ENCODE measurements at places on chromosomes 12 and 14. TPM values are rescaled to one million over a fixed set of nuclear protein-coding genes. Genes with fewer than 3 reads are reported as not detected.

- no peak overlapping the region for H3K27ac ChIP-seq
- H3K4me1 ChIP-seq = no peaks in the 10 kb centered on the region
- no peaks in the 10 kb centered on the region for H3K36me3 ChIP-seq
- H3K4me3 ChIP-seq = no peak overlapping the region
- H3K27me3 ChIP-seq = no peaks in the 10 kb centered on the region
These were observed 371.7 kb downstream of the SNAPC1 start for GRCh38 chr14:62133776-62134550.

DNA sequence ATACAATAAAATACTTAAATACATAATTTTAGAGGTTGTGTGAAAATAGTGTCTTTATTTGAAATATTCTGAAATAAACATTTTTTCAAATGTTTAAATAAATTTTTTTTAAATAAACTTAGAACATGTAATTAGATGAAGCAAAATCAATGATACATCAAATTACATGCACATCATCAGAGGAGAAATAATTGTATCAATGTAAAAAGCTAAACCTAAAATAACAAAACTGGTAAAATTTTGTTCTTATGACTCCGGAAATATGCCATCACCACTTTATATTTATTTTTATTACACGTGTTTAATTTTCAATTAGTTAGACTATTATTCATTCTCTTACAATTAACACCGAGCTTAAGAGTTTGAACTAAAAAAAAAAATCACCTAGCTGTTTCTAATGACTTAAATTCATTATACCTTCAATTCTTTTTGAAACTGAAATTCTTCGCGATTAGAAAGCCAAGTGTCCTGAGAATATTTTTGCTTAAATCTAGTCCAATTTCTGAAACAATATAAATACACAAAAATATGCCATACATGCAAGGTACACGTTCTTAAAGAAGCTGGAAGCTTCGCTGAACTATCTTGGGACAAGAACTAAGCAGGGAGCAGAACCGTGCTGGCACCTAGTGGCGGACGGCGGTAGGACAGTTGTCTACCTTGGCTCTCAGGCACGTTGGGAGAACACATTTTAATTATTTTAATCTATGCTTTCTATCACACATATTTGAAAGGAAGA is 230.5 kb downstream of the SLC25A21 start:
- H3K4me3 ChIP-seq = no peak overlapping the region
- H3K4me1 ChIP-seq = no peaks in the 10 kb centered on the region

- peaks cover 25% of the 10 kb centered on the region for H3K4me1 ChIP-seq
- no peak overlapping the region for H3K4me3 ChIP-seq
- peak; percentile 35 for DNase-seq
- H3K27me3 ChIP-seq = no peaks in the 10 kb centered on the region
- H3K27ac ChIP-seq = no peak overlapping the region
These were observed 19.5 kb upstream of the CDK17 start for GRCh38 chr12:96419576-96420276.

Gene HPD
- total RNA-seq = 0.28 TPM

DNA sequence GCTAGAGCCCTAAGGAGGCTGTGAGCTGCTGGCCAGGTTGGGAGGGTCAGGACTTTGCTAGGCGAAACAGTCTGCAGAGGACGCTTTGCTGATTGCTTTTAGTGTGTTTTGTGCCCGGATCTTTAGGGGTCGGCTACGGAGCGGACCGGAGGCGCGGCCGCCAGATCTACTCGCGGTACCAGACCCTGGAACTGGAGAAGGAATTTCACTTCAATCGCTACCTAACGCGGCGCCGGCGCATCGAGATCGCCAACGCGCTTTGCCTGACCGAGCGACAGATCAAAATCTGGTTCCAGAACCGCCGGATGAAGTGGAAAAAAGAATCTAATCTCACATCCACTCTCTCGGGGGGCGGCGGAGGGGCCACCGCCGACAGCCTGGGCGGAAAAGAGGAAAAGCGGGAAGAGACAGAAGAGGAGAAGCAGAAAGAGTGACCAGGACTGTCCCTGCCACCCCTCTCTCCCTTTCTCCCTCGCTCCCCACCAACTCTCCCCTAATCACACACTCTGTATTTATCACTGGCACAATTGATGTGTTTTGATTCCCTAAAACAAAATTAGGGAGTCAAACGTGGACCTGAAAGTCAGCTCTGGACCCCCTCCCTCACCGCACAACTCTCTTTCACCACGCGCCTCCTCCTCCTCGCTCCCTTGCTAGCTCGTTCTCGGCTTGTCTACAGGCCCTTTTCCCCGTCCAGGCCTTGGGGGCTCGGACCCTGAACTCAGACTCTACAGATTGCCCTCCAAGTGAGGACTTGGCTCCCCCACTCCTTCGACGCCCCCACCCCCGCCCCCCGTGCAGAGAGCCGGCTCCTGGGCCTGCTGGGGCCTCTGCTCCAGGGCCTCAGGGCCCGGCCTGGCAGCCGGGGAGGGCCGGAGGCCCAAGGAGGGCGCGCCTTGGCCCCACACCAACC is 1.5 kb downstream of the HOXC6 start:
- H3K27me3 ChIP-seq = peaks cover 6% of the 10 kb centered on the region
- H3K36me3 ChIP-seq = no peaks in the 10 kb centered on the region
- no peak overlapping the region for H3K4me3 ChIP-seq
- DNase-seq = no peak
- H3K4me1 ChIP-seq = peaks cover 14% of the 10 kb centered on the region

- no peaks in the 10 kb centered on the region for H3K36me3 ChIP-seq
- H3K27me3 ChIP-seq = no peaks in the 10 kb centered on the region
- no peak overlapping the region for H3K4me3 ChIP-seq
- H3K4me1 ChIP-seq = peaks cover 7% of the 10 kb centered on the region
- DNase-seq = no peak
These were observed 12.3 kb upstream of the CALM1 start for GRCh38 chr14:90384543-90384911.

Gene CFAP54
- 1.2 TPM for total RNA-seq

DNA sequence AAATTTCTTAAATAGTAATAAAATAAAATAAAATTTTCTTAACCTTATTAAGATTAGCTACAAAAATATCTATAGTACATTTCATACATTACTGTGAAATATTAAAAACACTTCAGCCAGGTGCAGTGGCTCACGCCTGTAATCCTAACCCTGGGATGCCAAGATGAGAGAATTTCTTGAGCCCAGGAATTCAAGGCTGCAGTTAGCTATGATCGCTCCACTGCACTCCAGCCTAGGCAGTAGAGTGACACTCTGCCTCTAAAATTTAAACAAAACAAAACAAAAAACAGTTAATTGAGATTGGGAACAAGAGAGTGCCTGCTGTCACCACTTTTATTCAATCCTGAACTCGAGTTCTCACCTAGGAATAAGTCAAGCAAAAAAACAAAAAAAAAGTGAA is 95.0 kb upstream of the CPNE8 start:
- H3K4me3 ChIP-seq = no peak overlapping the region
- H3K27ac ChIP-seq = no peak overlapping the region
- no peaks in the 10 kb centered on the region for H3K36me3 ChIP-seq
- H3K27me3 ChIP-seq = no peaks in the 10 kb centered on the region
- H3K4me1 ChIP-seq = no peaks in the 10 kb centered on the region
- DNase-seq = no peak

DNA sequence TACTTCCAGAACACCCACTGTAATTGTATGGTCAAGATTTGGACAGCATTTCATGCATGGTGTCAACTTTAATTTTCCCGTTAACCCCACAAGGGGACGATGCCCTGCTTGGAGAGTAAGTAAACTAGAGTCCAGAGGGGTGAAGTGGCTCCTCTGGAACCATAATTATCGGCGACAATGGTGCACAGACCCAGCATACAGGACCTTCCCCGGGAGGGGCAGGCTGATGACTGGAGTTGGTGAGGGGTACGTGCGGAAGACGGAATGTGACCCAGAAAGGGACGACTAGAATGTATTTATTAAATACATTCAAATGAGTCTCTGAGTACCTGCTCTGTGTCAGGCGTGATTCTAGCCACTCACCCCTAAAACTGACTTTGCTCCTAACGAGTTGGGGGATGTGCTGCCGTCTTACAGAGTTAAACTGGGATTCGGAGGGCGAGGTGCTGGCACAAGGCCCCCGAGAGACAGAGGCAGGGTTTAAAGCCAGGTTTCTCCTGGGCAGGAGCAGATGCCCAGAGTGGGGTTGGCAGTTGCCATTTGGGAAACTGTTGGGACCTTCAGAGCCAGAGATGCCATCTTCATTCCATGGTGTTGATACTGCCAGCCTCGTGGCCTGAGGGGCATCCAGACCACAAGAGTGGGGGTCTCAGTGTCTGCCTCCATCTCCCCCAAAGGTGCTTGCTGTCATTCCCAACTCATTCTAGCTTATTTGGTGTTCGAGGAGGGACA is 10.9 kb downstream of the RTL1 start:
- DNase-seq = no peak
- H3K27ac ChIP-seq = no peak overlapping the region
- H3K4me3 ChIP-seq = no peak overlapping the region

DNA sequence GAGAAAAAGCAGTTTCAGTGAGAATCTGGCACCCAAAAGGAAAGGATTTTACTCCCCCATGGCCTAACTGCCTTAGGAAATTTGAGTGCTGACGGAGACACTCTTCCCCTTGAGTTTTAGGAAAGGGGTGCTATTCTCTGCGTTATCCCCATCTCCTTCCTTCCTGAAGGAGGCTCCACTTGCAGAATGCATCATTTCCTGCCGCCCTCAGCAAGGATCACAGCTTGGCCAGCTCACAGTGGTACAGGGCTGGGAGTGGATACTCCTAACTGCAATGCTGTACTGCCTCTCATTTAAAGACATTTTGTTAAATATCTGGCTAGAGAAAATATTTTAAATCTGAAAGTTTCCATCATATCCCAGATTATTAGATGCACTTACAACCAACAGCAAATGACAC is 33.0 kb downstream of the RDH12 start:
- H3K4me1 ChIP-seq = no peaks in the 10 kb centered on the region
- H3K36me3 ChIP-seq = no peaks in the 10 kb centered on the region
- H3K4me3 ChIP-seq = no peak overlapping the region
- no peaks in the 10 kb centered on the region for H3K27me3 ChIP-seq
- DNase-seq = no peak

Gene GPR137C
- 0.72 TPM for total RNA-seq

Gene SERPINA3
- 2.6 TPM for total RNA-seq

DNA sequence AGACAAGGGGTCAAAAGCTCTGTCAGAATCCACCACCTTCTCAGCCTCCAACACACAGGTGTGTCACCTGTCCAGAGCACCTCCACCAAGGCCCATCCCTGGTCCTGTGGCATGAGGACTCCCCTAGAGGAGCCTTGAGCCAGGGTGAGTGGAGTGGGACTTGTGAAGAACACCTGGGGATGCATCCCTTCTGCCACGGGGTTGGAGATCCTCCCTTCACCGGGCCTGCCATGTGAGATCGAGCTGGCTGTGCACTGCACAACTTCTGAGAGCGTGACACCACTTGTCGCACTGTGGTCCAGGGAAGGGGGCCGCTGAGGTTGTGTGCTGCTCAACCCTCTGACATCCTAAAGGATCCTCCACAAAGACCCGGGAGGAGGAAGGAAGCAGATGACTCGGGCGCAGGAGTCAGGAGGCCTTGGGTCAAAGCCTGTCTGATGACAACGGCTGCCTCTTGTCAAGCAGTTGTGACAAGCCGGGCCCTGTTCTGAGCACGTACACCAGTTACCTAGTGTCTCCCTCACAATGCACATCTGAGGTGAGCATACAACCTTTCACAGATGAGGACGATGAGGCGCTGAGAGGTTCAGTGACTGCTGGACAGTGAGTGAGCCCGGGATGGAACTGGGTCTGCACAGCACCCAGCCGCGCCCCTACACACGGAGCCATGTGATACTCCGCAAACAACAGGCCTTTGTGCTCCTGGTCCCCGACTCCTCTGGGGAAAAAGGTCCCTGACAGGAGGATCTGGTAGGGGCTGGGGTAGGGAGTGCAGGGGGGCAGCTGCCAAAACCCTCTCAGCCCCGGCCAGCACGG is 35.6 kb downstream of the CHGA start:
- H3K4me3 ChIP-seq = no peak overlapping the region
- no peak for DNase-seq
- H3K36me3 ChIP-seq = no peaks in the 10 kb centered on the region
- no peak overlapping the region for H3K27ac ChIP-seq
- no peaks in the 10 kb centered on the region for H3K27me3 ChIP-seq

DNA sequence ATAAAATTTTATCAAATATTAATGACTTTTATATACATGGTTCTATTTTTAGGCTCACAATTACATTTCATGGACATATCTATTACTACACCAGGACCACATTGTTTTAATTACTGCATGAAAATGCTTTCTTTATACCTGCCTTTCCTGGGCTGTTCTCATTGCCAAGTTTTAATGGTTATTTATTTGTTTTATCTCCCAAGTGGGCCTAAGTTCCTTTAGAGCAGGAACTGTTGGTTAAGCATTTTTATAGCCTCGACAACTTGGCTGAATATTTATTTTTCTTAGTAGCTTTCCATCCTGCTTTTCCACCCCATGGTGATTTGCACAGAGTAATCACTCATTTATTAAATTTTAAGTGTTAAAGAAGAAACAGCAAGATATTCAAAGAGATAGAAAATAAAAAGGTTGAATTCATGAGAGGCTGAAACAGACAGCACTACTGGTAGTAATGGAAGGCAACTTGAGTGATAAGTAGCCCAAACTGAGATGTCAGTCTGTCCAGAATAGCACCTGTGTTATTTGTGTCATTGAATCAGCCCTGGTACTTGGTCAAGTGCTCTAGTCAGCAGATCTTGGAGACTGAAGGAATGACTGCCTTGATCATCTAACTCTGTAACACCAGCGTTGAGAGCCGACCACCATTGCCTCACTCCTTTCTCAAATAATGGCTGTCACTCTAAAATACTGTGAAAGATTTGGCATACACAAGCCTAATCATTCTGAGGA is 119.1 kb upstream of the EGLN3 start:
- H3K27ac ChIP-seq = no peak overlapping the region
- H3K36me3 ChIP-seq = no peaks in the 10 kb centered on the region
- DNase-seq = no peak
- H3K4me3 ChIP-seq = no peak overlapping the region
- peaks cover 8% of the 10 kb centered on the region for H3K4me1 ChIP-seq
- H3K27me3 ChIP-seq = no peaks in the 10 kb centered on the region

DNA sequence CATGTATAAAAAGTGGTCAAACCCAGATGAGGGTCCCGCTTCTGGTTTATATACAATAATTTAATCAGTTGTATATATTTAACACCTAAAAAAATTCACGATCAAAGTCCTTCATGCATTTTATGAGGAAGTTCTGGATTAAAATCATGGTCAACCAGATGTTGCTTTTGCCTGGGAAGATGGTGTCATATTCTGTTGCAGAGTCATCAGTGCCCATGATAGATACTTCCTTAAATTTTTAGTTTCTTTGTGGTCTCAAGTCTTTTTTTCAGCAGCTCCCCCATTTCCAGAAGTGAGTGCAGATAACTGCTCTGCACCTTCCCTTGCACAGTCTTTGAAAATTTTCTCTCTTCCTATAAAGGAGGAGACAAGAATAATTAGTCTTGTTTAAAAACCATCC is 16.1 kb downstream of the ERP29 start:
- H3K27me3 ChIP-seq = no peaks in the 10 kb centered on the region
- no peak overlapping the region for H3K4me3 ChIP-seq
- H3K4me1 ChIP-seq = peaks cover 6% of the 10 kb centered on the region
- H3K27ac ChIP-seq = no peak overlapping the region

Gene ZNF664
- total RNA-seq = 51.0 TPM
